IPS DF 6.9 (cell line): ENCODE measurements at places on chromosomes 13 and 19.

- DNase-seq, result peak; percentile 100
Observed at GRCh38 chr19:17266975-17267788, at the start of gene BABAM1. Gene BABAM1 (plus strand): TSS chr19:17267443. CDS start chr19:17268807, 1,364 bp downstream.

DNA sequence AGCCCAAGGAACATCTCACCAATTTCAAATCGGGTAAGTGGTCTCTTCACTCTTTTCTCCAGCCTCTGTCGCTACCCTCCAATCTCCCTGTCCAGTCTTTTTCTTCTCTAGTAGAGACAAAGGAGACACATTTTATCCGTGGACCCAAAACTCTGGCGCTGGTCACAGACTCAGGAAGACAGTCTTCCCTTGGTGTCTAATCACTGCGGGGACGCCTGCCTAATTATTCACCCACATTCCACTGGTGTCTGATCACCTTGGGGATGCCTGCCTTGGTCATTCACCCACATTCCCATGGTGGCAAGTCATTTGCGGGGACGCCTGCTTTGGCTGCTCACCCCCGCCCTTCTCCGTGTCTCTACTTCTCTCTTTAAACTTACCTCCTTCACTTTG is 13.8 kb upstream of the OR10H1 start:
- no peak for DNase-seq

DNA sequence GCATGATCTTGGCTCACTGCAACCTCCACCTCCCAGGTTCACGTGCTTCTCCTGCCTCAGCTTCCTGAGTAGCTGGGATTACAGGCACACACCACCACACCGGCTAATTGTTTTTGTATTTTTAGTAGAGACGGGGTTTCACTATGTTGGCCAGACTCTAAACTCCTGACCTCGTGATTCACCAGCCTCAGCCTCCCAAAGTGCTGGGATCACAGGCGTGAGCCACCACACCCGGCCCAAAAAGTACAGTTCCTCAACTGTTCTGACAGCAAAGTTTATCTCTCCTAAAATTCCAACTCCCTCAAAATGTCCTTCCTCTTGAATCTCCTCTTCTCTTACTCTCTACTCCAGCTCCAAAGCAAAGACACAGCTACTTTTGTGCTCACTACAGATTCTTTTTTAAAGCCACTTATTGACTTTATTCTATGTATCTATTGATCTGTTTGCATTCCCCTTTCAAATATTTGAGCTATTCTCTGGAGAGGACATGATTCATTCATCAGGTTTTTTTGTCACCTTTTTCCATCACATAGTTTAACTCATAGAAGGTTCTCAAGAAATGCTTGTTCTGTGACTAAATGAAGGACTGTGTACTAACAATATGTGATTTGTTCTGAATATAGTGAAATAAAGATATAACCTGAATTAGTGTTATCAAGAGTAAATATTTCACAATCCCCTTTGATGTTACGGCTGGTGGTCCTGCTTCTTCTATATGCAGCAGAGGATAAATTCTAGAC is 142.2 kb downstream of the TBC1D4 start:
- DNase-seq, result no peak

GRCh38 chr13:30565658-30566057 is 52.1 kb upstream of the USPL1 start:
- DNase-seq, result no peak

- DNase-seq, result no peak
Observed at GRCh38 chr19:41219924-41220567, 1.0 kb downstream of the AXL start.

DNA sequence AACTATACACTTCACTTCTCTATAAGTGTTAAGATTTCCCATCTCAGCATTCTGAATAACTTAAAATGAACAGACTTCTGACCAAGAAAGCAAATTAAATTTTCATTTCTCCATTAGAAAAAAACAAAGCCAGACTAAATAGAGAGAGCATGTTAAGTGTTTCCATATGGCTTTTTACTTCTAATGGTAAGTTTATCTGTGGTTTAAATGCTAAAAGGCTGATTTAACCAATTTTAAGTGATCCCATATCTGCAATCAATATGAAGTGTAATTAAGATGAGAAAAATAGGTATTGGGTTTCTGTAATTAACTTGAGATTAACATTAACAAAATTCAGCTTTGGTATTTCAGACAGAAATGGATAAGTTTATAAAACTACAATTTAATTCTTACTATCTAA is 107.8 kb downstream of the ELF1 start:
- DNase-seq, result no peak

GRCh38 chr13:77048681-77049080 is 21.7 kb upstream of the FBXL3 start:
- no peak for DNase-seq

DNA sequence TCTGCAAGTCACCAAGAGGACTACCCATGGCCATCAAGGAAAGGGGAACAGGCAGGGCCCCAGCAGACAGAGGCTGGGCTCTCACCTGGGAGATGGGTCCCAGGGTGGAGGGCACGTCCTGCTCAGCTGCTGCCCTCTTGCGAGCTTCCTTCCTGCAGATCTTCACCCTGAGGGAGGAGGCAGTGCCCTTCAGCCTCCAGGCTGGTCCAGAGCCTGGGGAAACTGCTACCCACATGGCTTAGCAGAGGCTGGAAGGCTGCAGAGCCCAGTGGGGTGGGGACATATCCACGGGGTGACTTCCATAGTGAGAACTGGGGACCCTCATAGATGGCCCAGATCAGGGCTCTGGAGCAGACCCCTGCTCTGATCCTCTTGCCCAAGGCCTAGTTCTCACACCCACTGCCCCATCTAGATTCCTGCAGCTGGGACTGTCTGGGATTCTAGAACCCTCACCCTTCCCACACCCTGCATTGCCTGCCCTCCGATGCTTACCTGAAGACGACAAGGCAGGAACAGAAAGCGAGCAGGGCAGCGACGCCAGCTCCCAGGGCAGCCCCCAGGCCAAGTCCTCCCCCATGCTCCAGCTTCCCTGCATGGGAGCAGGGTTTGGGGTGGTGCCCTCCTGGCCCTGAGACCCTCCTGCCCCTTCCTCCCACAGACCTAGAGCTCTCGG is 9.0 kb downstream of the SIGLEC11 start:
- no peak for DNase-seq

- DNase-seq, result no peak
Observed at GRCh38 chr19:12187625-12188024, 24.7 kb downstream of the ZNF136 start.

DNA sequence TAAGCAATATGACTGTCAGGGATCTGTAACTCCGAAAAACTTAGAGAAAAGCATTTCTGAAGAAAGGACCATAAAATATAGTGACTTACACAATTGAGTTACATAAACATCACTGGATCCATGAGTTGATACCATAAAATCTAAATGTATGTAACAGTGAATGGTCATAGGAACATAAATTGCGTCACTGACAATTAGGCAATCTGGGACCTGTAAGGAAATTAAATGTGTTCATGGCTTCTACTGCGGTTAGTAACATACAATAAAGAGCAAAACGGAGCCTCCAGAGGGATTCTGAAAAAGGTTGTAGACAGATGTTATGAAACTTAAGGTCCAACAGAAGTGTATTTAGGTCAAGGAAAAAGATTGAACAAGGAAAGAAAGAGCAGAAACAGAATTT is 27.1 kb downstream of the POU4F1 start:
- DNase-seq, result no peak

DNA sequence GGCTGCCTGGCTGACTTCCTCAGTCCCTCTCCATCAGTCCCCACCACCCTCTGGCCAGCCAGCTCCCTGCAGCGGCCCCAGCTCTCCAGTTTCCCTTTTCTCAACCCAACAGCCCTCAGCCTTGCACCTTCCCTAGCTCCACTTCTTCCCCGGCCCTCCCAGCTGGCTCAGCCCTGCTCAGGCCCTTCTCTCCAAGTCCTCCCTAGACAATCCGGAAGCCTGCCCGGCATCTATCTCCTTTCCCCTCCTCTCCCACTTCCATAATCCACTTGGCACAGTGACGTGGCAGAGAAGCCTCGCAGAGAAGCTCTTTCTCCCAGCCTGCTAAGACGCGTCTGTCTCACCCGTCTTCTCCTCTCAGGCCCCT is 1.1 kb downstream of the UBXN6 start:
- no peak for DNase-seq

- DNase-seq, result no peak
Observed at GRCh38 chr19:2055931-2056836, 5.1 kb upstream of the MKNK2 start.
